ENCODE measurements at places on chromosomes 11 and 22.

GRCh38 chr22:40198733-40199132, 21.0 kb downstream of the TNRC6B start:
- no peak for DNase-seq

DNA sequence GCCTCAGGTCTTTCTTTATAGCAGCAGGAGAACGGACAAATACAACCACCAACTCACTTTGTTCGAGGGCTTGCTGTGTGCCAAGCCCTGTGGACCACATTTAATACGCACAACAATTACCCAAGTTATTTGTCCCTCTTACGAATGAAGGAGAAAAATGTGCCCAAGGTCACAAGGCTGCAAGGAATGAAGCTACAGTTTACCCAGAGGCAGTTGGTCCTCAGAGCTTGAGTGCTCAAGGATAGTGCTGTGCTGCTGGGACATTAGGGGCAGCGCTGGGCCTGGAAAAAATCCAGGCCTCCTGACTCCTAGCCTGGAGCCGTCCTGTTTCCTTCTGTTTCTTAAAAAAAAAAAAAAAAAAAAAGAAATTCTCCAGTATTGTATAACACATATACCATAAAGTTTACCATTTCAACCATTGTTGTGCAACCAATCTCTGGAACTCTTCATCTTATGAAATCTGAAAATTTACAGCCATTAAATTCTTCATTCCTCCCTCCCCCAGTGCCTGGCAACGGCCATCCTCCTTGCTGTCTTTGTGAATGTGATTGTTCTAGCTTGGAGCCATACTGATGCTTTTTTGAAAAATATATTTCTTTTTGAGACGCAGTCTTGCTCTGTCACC, 1.0 kb upstream of the C11orf86 start:
- no peak for DNase-seq

DNA sequence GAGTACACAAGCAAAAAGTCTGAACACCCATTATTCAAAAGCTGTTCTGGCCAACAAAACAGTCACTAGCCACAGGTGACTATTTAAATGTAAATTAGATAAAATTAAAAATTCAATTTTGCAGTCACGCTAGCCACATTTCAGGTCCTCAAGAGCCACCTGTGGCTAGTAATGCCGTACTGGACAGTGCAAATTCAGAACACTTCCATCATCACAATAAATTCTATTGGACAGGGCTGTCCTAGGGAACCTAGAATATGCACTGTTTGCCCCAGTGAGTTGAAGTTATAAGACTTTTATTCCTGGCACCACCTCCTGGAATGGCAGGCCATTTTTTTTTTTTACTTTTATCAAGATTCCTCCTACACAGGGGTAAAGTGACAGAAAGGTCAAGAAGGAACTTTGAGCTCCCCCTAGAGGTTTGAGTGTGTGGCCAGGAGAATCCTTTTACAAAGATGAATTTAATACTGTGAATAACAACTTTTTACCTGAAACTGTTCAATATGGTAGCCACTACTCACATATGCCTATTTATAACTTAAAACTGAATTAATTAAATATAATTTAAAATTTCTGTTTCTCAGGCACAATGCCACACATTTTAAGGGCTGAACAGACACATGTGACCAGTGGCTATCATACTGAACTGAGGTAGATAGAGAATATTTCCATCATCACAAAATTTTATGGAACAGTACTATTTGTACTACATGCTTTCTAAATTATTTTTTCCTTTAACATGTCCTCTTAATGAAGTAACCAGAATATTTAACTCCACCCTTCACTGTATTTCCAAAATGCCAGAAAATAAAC, 6.5 kb downstream of the MSANTD2 start:
- no peak for DNase-seq

GRCh38 chr22:37664249-37665101, 6.0 kb downstream of the PDXP start:
- no peak for DNase-seq

- DNase-seq, result no peak
Measured at GRCh38 chr11:24406389-24406788, 90.5 kb upstream of the LUZP2 start.

GRCh38 chr11:17821648-17822400, 87.2 kb downstream of the KCNC1 start:
- DNase-seq, result no peak

DNA sequence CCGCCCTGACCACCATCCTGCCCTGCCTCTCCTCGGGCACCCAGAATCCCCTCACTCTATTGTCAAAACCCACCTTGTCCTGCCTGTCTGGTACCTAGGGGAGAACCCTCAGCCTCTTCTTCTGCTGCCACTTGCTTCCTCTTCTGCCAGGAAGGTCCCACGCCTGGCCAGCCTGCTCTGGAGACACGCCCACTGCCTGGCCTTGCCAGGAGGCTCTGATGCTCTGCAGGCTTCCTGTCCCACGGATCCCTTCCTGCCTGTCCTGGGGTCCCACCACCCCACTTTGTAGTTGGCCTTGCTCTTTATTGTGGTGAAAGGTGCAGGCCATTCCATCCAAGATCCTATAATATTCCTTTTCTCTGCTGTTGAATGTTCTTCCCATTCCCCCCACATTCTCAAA, 63.4 kb downstream of the BMAL1 start:
- no peak for DNase-seq

DNA sequence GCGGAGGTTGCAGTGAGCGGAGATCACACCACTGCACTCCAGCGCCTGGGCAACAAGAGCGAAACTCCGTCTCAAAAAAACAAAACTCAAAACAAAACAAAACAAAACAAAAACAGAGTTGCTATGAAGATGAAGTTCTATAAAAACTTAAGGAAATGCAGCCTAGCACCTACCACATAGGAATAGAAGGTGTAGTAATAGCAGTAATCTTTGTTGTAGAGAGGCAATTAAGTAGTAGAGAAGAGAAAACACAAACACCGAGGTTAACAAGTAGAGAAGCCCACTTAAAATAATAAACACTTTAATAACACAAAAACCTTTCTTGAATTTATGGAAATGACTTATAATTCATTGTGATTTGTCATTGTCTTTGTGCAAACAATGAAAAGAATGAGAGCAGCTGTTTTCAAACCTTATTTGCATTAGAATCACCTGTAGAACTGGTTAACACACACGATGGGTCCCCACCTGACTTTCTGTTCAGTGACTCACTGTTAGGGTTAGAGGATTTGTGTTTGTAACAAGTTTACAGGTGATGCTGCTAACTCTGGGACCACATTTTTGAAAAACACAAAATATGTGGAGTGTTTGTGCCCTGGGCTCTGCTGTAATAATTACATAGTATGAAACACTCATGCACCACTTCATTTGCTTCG, 43.1 kb downstream of the TYR start:
- DNase-seq, result no peak

- DNase-seq, result no peak
Measured at GRCh38 chr22:40194656-40195055, 16.9 kb downstream of the TNRC6B start.

DNA sequence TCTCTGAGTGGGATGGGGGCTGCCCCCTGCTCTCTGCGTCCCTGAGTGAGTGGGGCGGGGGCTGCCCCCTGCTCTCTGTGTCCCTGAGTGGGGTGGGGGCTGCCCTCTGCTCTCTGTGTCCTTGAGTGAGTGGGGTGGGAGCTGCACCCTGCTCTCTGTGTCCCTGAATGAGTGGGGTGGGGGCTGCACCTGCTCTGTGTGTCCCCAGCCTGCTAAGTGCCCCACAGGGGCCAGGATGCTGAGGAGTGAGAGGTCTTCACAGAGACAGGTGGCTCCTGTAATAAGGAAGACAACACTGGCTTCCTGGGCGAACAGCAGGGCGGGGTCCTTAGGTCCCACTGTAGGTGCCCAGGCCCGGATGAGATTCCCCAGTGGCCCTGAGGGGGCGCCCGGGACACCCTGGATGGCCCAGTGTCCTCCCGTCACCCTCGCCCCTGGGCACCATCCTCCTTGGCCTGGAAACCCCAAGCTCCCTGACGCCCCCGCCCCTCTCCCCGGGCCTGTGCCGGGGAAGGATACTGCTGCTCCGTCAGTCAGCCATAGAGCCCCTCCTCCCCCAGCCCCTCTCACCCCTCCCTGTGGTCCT, 3.8 kb upstream of the CCDC188 start:
- no peak for DNase-seq

DNA sequence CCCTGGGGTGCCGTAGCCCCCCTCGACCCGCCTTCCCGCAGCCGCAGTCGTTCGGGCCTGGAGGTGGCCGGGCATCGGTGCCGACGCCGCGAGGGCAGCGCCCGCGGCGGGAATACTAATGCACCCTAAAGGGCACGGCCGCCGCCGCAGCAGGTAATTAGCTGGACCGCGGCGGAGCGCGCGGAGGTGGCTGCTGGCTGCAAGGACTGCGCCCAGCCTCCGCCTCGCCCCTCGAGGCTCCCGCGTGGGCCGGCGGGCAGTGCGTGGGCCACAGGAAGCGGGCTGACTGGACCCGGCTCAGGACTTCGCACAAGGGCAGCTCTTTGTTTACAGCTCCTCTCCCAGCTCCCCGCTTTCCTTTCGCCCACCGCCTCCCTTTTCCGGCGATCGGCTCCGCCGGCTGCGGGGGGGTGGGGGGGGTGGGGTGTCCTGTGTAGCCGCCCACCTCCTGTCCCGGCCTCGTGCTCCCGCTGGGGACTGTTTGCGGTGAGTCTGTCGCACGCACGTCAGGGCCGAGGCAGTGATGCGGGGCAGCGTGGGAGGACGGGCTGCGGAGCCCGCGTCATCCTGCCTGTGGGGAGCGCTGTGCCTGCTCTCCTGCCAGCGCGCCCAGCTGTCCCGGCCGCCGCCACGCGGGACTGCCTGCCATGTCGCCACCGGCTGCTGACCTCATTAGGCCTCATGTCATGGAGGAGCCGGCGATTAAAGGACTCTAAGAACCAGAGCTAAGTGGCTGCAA, 53.2 kb downstream of the GRIK4 start:
- DNase-seq, result no peak

DNA sequence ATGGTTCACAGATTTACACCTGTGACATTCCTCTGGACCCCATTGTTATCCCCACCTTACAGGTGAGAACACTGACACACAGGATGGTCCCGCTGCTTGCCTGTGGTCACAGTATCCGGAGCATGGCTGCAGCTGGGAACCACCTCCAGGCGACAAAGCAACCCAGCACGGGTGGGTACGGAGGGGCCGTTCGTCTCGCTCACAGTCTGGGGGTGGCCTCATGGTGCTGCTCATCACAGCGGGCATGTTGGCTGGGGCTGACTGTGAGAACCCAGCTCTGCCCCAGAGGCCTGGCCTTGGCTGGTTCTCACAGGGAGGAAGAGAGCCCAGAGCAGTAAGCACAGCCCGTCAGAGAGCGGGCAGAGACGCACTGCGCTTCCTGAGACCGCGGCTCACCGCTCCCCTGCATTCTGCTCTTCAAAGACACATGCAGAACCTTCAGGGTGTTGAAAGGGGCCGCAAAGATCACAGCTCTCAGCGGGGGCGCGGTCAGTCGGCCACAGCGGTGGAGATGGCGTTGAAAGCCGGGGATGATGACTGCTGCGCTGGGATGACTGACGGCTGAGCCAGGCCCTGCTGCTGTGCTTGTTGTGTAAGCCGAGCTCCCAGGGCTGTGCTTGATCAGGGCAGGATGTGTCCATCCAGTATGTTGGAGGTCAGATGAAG, 423.0 kb downstream of the BRD1 start:
- DNase-seq, result no peak

GRCh38 chr22:32994041-32994830, 63.9 kb downstream of the SYN3 start:
- no peak for DNase-seq

DNA sequence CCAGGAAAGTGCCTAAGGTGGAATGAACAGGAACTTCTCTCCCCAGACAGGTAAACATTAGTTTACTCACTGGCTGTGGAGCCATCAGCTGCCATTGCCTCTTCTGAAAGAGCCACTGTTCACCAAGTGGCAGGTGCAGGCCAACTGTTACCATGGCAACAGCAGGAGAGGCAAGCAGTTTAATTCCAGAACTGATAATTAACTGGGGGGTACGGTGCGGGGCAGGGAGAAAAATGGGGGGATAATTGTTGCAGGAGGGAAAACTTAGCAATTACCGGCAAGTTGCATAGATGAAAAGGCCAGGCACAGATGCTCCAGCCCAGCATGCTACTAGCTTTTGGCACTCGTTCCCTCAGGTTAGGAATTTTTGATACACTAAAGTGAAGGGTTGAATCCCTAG, 85.1 kb downstream of the TRIM44 start:
- no peak for DNase-seq

- no peak for DNase-seq
Measured at GRCh38 chr11:10564696-10565318, 3.7 kb downstream of the LYVE1 start.

GRCh38 chr22:46710806-46711205, 27.2 kb downstream of the CERK start:
- no peak for DNase-seq

GRCh38 chr11:64263947-64264317, 12.6 kb downstream of the PLCB3 start:
- DNase-seq, result no peak

GRCh38 chr11:47409440-47410369, 1.3 kb downstream of the SLC39A13 start:
- no peak for DNase-seq

DNA sequence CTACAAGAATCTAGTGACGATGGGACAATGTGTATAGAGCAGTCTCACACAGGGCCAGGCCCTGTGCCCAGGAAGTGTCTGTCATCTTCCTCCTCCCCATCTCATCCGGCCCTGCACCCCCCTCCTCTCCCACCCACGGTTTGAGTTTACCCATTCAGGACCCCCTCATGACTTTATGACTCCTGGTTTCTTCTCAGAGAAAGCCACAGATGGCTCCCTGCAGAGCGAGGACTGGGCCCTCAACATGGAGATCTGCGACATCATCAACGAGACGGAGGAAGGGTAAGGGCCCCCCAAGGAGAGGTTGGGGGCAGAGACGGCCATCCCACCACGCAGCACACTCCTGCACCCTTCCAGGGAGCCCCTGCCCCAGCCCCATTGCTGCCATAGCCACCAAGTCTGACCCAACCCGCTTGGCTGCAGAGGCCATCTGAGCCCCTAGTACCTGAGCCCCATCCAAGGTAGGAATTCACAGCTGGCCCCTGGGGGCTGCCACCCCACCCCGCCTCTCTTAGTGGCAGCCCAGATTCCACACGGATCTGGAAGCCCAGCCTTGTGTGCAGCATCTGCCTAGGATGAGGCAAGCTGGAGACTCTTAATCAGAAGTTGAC, 18.1 kb downstream of the TOM1 start:
- DNase-seq, result no peak

DNA sequence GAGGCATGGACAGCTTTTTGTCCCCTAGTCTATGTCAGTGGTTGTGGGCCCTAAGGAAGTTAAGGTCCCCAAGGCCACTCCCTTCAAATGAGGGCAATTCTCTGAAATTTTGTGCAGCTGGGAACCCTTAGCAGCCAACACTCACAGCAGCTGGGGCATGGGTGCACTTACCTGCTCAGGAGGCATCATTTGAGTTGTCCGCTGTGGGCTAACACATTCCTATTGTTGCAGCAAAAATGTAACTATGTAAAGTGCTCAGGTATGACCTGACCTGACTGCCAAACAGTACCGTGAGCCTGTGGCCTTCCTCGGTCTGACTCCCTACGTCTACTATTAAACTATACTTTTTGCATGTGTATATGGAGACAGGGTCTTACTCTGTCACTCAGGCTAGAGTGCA, 5.8 kb upstream of the MRTFA start:
- no peak for DNase-seq
